ENCODE measurements at places on chromosomes 7 and 10. TPM values are rescaled to one million over a fixed set of nuclear protein-coding genes. Genes with fewer than 3 reads are reported as not detected.

APBB1IP gene
- 4.2 TPM for total RNA-seq

DNA sequence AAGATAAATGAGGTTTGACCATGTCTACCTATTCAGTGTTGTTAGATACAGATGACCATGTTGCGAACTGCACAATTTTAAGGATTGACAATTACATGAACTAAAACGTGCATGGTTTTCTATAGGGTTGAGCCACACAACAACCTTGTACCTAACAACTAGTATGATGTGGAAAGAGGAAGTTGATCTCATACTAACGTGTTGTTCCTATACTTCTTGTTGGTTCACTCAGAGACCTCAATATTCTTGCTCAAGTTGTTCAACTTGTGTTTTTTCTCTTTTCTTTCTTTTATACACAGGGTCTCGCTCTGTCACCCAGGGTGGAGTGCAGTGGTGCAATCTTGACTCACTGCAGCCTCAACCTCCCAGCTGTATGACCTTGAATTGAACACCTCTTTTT, 6.1 kb upstream of the KEL start:
- DNase-seq, result no peak

GRCh38 chr10:85420501-85421191, 945.9 kb downstream of the GRID1 start:
- no peak for DNase-seq

DNA sequence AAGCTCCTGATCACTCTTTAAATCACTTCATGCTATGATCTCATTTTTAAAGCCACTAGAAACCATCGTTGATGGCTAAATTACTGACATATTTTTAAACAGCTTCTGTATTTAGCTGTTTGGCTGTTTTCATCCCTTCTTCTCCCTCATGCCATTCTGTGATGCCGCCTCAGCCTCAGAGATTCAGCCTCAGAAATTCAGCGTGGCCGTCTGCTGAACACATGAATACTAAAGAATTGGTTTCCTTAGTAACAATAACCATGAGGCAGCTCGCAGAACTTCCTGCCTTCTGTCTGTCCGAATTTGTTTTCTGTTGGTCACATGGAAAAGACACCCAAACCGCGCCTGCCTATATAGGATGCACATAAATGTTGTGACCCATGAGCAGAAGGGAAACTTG, 31.0 kb upstream of the FZD1 start:
- no peak for DNase-seq

- DNase-seq, result peak; percentile 80
Observed at GRCh38 chr7:43669286-43670081, 59.8 kb downstream of the COA1 start.

- no peak for DNase-seq
Observed at GRCh38 chr7:108136191-108136688, 6.1 kb upstream of the LAMB4 start.

DNA sequence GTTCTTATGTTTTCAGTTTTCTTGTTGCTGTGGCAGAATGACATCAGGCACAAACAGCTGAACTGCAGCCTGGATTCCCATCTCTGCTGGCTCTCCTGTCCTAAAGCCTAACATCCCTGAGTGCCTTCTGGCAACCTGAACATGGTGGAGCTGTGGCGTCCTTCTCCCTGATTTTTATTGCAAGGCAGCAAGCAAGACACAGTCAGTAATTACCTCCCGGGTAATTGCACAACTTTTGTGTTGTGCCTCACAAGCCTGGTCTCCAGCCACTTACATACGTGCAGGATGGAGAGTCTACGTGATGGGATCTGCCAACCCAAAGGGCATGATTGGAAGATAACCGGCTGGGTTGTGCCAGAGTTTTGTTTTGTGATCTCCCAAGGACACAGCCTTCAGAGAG, 116.1 kb upstream of the PARD3 start:
- no peak for DNase-seq
